Kidney epithelial cell (primary cell): ENCODE measurements at places on chromosomes 13 and 19. TPM values are rescaled to one million over a fixed set of nuclear protein-coding genes. Genes with fewer than 3 reads are reported as not detected.

DNA sequence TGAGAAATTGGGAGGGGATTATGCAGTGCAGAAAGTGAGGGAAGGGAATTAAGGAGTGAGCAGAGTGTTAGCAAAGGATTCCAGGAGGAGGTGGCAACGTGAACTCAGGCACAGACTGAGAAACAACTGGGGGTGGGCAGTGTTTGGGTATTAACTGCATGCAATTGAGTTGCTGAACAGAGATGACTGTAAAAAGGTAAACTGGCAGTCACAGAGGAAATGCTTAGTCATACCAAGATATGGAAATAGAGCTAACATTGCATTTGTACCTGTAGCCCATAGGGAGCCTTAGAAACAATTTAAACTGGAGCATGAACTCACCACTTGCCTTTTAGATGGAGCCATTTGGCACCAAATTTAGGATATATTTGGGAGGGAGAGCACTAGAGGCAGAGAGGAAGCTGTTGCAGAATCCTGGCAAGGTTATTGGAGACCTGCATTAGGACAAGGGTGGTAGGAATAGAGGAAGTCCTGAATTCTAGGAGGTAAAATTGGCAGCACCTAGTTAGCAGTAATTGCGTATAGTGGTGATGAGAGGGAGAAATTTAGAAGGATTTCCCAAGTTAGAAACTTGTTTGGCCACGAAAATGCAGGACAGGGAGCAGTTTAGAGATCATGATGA, 100.6 kb upstream of the FRY start:
- no peak for DNase-seq

The PGLYRP2 gene
- total RNA-seq, result not detected in 2 replicates

GRCh38 chr13:33311040-33311439, 25.5 kb upstream of the STARD13 start:
- DNase-seq, result no peak

DNA sequence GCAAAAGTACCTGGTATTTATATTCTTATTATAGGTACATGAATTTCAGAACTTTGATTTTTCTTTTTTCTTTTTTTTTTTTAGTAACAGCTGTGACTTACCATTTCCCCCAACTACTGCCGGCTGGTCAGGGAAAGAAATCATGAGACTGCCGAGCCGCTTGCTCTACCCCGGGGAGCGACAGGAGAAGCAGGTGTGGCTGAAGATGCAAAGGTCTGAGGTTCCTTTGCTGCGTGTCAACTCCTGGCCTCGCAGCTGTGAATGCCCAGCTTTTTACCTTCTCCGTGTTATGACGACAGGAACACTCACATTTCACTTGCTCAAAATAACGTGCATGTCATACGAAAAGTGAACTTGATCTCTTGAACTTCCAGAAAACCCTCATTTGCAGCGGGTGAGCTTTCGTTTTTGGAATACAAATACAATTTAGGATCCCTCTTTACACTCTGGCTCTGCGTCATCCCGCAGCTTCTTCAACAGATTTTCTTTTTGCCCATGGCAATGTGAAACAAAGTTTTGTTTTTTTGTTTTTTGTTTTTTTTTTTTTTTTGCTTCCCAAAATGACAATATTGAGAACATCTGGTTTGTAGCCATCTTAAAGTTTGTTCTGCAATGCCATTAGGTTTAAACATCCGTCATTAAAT, 117.9 kb downstream of the EFNB2 start:
- DNase-seq, result no peak

DNA sequence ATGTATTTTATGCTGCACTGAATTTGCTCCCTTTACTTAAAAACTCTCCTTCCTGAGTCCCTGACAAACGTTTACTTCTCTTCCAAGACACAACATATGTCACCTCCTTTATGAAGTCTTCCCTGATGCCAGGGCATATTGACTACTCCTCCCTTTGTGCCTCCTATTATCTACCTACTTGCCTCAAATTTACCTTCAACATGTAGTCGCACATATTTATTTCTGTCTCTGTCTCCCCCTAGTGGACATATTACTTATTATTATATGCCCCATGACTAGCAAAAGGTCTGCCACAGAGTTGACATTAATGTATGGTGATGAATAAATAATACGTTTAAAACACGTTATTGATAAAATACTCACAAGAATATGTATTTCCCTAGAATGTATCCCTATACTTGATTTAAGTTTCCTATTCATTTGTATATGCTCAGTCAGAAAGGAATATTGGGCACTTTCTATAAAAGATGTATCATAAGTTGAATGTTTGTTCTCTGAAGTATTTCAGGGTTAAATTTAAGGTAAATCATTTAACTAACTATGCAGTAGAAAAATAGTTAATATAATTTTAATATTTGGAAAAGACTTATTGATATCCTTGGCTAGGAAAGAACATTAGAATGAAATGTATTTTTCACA, 250.3 kb upstream of the ATXN8OS start:
- DNase-seq, result peak; percentile 28

The DUXA gene
- not detected in 2 replicates for total RNA-seq

The CEACAM1 gene
- total RNA-seq, result 2.1 and 3.6 TPM in 2 replicates

DNA sequence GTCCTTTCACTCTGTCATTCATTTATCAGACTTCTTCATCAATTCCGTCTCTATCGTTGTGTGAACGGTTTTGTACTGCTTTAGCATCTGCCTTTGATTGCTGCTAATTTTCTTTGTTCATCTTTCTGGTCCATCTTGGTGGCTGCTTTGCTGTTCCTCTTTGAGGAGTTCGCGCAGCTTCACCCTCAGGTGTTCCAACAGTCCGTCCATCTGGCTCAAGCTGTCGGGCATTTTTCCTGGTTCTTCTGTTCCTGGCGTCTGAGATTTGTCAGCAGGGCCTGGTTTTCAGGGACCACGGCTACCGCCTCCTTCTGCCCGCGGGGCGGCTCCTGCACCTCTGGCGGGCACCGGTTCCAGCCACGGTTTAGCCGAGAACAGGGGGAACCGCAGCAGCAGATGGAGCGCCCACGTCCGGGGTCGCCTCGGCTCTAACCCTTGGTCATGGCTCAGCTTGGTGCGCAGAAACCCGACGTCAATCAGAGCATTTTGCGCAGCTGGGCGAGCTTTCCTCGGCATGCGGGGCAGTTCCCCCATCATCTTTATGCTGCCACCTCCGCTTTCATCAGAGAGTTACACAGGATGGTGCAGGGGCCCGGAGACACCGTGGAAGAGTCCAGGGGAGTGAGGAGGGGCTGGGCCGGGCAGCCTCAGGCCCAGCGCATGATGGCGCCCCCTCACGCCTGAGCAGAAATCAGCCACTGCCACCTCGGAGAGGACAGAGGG, 89.5 kb downstream of the ZNF100 start:
- no peak for DNase-seq

The LIM2 gene
- not detected in 2 replicates for total RNA-seq

The CYP2A6 gene
- total RNA-seq, result not detected in 2 replicates

DNA sequence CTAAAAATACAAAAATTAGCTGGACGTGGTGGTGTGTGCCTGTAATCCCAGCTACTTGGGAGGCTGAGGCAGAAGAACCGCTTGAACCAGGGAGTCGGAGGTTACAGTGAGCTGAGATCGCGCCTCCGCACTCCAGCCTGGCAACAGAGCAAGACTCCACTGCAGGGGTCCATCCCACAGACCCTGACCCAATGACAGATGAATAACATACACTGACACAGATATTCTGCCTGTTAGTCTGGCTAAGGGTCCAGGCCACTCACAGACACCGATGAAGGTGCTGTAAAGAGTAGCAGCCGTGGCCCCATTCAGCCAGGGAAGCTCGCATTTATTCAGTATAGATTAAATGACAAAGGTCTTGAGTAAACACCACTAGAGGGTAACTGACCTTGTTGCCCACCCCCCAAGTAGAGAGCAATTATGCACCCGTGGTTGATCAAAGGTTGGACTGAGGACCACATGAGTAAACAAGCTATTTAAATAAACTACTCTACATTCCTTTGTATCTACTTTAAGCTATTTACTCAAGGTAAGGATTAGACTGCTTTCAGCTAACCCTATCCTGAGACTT, 8.5 kb upstream of the CRYL1 start:
- DNase-seq, result no peak

DNA sequence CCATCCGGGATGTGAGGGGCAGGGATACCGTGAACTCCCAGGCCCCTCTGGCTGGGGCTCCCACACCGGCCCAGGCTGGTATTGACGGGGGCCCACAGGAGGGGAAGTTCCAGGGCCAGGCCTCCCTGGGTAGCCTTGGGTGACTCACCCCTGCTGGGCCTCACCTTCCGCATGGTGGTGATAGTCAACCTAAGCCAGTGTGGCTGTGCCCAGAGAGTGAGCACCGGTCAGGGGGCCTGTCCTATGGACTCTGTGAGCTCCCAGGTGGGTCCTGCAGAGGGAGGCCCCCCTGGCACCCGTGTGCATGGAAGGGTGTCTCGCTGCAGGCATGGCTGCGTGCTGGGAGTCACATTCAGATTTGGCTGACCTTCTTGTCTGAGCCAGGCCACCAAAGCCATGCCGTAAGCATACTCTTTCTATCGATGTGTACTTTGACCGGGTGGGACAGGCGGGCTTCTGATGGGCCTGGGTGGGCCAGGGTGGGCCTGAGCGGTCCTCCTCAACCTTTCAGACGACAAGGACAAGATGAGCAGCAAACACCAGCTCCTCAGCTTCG, 27.6 kb downstream of the DHX34 start:
- DNase-seq, result no peak

The PPFIA3 gene
- 0.88 and 10.9 TPM in 2 replicates for total RNA-seq

DNA sequence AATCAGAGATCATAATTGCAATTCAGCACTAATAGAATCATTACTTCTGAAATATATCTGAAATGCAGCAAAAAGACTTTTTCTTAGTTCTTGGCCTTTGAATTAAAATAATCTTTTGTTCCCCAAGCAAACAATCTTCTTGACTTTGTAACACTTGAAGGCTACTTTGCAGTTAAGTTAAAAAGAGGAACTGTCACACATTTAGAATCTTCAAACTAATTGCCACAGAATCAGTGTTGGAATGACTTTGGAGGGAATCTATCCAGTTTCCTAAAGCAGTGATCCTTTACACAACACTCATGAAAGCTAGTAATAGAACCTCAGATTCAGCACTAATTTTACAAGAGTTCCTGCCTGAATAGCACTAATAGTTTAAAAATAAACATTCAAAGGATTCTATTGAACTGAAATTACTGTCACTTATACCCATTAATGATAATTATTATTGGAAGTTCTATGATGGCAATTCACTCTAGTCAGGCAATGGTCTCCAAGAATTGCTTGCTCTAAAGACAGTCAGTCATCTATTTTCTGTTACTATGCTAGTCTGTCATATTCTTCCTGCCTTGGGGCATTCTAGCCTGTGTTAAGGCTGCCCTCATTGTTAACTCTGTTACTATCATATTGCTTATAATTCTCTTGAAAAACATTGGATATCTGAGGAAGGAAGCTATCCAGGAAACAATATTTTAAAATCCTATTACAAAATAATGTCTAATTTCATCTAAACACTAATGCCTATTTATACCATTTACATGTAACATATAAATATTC, 362.4 kb downstream of the DIAPH3 start:
- no peak for DNase-seq

The ESD gene
- total RNA-seq, result 128 and 131 TPM in 2 replicates

DNA sequence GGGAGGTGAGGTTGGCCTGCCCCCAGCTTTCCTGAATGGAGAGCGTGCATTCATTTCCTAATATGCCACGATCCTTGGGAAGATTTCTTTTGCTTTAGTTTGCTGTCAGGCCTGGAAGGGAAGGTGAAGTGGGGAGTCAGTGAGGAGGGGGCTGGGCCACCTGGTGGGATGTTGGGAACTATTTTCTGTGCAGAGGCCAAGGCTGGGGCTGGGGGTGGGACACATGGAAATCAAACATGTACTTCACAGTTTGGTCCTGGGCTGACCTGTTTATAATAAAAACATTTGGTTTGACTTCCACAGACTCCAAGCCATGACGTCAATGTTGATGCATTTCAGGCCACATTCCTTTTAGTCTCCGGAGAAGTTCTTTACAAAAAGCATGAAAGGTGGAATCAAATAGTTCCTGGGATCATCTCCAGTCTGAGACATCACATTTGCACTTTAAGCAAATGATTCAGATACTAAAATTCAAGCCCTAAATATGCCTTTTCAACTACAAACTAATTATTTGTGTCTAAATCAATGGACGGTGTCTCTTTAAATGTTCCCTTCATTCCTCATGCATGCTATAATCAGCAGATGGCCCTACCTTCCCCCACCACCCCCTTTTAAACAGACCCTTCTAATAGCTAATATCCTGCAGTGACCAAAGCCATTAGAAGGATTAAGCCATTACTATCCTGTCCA, 41.5 kb upstream of the MEDAG start:
- no peak for DNase-seq

- no peak for DNase-seq
Observed at GRCh38 chr13:73891805-73892204, 242.4 kb downstream of the KLF12 start.
